Activated CD4-positive, CD25-positive, alpha-beta regulatory T cell (primary cell): ENCODE measurements at places on chromosomes 2 and 18.

- DNase-seq: no peak
Observed at GRCh38 chr2:101698844-101699754, 1.6 kb downstream of the MAP4K4 start.

DNA sequence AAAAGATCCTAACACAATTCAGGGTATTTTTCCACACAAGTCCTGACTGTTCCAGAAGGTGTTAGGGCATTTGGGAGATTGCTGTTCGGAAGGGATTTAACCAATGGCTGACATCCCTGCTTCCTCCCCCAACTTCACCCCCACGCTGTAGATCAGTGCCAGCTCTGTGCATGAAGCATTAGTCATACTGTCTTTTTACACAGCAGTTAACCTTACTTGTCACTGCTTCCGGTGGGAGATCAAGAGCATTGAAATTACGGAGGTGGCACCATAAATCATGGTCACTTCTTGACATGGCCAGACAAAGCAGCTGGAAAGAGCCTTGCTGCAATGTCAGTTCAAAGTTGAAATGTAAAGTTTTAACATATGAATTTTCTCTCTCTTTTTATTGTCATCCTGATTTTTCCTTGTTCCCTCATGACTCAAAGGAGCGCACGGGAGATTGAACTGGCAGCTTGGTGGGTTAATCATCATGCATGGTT, 70.2 kb downstream of the HRH4 start:
- no peak for DNase-seq

DNA sequence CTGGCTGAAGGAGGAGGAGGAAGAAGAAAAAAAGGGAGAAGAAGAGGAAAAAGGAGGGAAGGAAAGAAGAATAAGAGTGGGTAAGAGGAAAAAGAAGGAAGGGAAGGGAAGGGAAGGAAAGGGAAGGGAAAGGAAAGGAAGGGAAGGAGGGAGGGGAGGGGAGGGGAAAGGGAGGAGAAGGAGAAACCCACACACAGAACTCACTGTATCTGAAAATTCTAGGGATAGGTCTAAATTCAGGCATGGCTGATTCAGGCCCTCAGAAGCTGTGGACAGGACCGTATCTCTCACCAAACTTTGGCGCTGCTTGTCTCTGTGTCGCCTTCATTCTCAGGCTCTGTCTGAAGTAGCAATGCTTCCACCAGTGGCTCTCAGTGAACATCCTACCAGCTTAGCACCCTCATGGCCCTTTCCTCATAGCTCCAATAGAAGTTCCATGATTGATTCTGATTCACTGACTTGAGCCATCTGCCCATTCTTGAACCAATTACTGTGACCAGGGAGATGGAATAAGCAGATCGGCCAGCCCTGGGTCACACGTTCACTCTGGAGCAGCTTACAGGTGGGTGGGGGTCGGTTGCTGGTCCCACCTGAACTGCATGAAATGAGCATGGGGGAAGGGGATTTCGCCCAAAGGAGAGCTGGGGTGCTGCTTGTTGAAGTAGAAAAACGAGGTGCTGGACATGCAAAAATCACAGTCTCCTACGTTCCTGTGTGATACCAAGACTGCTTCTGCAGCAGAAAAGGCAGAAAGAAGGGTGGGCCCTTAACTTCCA, 59.7 kb downstream of the TTC32 start:
- DNase-seq: no peak

DNA sequence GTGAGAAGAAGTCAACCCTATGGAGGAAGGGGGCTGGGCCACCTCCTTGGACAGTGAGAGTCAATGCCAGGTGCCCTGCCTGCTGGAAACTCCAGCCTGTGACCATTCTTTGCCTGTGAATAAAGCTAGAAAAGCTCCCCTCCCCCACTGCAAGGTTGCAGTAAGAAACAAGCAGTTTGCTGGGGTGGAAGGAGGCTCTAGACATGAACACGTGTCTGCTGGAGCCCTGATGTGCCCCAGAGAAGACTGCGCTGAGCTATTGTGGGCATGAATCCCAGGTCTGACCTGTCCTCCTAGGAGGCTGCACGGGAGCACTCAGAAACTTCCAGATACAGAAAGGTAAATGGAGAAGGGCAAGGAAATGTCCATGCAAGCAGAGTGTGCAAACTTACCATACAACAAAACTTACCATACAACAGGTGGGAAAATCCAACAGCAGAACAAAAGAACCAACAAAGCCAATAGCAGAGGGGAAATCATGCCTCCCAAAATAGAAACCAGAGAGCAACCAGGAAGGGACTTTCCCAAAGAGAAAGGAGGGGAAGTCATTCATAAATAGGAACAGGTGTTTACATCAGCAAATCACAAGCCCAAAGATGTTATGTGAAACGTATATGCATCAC, 278.7 kb downstream of the BCL2 start:
- no peak for DNase-seq

- DNase-seq: no peak
Observed at GRCh38 chr18:80042785-80043184, 8.6 kb downstream of the RBFA start.
